ENCODE measurements at places on chromosomes 1 and 21. TPM values are rescaled to one million over a fixed set of nuclear protein-coding genes. Genes with fewer than 3 reads are reported as not detected.

Gene SMIM12
- total RNA-seq: 38.1 TPM

DNA sequence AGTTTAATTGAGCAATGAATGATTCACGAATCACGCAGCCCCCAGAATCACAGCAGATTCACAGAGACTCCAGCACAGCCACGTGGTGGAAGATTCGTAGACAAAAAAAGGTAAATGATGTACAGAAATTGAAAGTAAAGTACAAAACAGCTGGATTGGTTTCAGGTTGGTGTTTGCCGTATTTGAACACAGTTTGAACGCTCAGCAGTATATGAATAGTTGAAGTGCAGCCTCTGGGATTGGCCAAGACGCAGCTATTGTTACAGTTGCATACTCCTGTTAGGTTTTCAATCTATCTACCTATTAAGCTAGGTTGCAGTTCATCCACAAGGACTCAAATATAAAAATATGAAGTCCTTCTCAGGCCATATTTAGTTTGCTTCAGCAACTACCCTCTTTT lies 3.1 kb upstream of the MRPL55 start:
- H3K4me3 ChIP-seq: no peak overlapping the region
- no peaks in the 10 kb centered on the region for H3K27me3 ChIP-seq
- H3K4me1 ChIP-seq: no peaks in the 10 kb centered on the region
- H3K36me3 ChIP-seq: no peaks in the 10 kb centered on the region
- H3K27ac ChIP-seq: no peak overlapping the region

Gene TTC39A
- total RNA-seq: 2.0 TPM

DNA sequence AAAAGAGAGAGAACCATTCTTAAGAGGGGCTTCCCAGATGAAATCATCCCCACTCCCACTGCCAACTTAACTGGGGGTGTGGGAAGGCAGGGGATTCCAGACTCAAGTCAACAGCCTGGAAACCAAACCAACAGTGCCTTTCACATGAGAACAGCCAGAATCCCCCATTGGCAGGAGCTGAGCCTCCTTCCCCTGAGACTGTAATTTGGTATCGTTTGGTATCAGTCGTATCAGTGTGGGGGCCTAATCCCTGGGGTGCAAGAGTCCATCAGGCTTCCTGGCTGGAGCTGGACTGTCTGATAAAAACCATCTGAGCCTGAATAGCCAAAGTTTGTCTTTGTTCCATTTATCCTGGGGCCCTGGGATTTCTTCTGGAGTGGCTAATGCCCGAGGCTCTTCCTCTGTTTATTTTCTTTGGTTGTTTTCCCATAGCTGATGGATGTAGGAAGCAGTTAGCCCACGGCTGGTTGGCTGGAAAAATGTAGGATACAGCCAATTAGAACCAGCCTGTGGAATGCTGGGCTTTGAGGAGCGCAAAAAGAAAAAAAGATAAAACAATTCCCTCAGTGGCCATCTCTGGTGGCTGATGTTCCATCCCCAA lies 84.6 kb downstream of the LAMC2 start:
- no peak overlapping the region for H3K27ac ChIP-seq
- no peaks in the 10 kb centered on the region for H3K27me3 ChIP-seq
- no peak for DNase-seq
- no peak overlapping the region for H3K4me3 ChIP-seq
- H3K36me3 ChIP-seq: no peaks in the 10 kb centered on the region

Gene UTP11
- total RNA-seq: 28.4 TPM

Gene TFF3
- total RNA-seq: 2.4 TPM

All from aorta (tissue), 5 donors.